CD4-positive, alpha-beta T cell treated with Interleukin-6 at 100 ng/mL for 8 hours (primary cell): ENCODE measurements at places on chromosomes 3 and 15.

DNA sequence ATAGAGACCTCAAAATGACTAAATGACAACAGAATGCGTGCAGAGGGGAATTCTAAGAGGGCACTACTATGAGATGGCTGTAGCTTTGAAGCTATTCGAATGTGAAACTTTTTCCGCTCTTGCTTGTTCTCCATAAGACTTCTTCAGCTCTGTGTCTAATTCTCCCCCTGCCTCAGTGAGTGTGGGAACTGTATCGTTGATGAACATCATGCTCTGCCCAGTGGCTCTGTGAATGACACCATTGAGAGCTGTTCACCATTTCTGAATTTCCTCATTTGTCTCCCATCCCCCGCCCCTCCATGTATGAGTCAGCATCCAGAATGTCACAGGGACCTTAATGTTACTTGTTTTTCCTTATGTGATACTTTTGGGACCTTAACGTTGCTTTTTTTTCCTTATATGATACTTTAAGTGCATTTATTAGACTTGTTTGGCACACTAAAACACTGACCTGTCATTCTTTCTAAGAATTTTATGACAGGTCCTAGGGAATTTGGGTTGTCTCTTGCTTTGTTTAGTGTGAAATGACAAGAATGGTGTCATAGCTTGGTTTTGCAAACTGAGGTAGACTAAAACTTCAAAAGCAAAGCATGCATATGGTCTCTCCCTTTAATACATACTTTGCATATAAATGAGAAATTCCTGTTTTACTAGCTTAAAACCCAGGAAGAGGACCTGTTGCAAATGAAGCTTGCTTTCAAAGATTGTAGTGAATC is 99.6 kb downstream of the FNDC3B start:
- no peak for DNase-seq

- no peak for DNase-seq
Measured at GRCh38 chr15:29008846-29009245, 123.1 kb downstream of the APBA2 start.

- no peak for DNase-seq
Measured at GRCh38 chr3:38687321-38687720, 37.8 kb upstream of the SCN5A start.

DNA sequence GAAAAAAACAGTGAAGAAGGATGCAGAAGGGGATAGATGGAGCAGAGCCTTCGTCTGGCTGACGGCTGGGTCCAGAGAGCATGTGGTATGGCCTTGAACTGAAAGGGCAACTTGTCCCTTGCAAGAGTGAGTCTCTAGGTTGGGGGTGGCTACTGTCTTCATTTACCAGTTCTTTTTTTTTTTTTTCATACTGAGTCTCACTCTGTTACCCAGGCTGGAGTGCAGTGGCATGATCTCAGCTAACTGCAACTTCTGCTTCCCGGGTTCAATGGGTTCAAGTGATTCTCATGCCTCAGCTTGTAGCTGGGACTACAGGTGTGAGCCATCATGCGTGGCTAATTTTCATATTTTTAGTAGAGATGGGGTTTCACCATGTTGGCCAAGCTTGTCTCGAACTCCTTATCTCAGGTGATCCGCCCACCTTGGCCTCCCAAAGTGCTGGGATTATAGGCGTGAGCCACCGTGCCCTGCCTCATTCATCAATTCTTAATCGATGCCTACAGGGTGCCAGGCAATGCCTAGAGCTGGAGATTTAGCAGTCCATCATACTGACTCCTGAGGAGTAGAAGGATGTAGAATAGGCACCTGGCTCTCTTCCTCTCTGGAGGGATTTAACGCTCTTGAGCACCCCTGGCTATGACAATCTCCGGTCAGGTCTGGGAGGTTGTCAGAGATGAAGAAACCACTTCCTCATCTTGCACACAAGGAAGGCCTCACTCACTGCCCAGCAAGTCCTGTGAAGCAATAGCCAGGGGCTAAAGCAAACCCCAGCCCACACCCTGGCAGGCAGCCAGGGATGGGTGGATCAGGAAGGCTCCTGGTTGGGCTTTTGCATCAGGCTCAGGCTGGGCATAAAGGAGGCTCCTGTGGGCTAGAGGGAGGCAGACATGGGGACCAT is at the start of gene CAMP:
Gene CAMP, plus strand, starts transcription at position 880 of the 898 bp plus-strand sequence. Its CDS starts 17 bp downstream, at position 897.
- no peak for DNase-seq
